ENCODE measurements at places on chromosomes 5 and 9.

- no peak for DNase-seq
Measured at GRCh38 chr5:155308289-155308688, 294.7 kb downstream of the KIF4B start.

GRCh38 chr5:29896646-29897045 lies 1296.8 kb upstream of the CDH6 start:
- DNase-seq = no peak

- DNase-seq = no peak
Measured at GRCh38 chr5:102782217-102782872, 27.2 kb downstream of the PAM start.

- DNase-seq = no peak
Measured at GRCh38 chr9:5549658-5550650, 39.6 kb downstream of the PDCD1LG2 start.

DNA sequence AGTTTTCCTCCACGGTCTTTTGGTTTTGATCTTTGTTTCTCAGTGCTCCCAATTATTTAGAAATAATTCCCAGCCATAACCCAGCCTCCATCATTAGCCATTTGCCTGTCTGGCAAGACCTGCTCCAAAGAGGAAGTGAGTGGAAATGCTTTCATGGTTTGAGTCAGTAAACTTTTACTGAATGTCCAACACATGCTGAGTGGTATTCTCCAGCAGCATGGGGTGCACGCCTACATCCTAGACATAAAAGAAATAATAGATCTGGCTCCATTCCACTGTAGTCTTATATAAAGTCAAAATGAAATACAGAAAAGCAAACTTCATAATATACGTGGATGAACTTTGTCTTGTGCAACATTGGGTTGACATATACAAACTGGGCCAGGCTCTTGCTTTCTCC lies 757.2 kb downstream of the TLE1 start:
- no peak for DNase-seq

DNA sequence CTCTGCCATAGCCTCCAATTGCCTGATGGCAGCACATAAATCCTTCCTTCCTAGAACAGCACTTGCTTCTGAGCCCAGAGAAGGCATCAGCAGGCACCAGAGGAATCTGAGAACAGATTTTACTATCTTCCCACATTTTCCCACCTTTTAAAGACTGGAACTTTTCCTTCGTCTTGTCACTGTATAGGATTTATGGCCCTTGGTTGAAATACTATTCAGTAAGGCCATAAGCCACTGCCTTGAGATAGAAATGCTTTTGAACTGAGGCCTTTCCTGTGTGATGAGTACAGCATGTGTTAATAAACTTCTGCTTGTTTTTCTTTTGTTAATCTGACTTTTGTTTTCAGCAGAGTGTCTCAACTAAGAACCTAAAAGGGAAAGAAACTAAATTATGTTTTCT lies 84.3 kb downstream of the MRPS27 start:
- no peak for DNase-seq

GRCh38 chr5:103541569-103541968 lies 21.0 kb downstream of the NUDT12 start:
- DNase-seq = no peak

Measured in CD4-positive, alpha-beta T cell treated with Interleukin-4 for 1 hour (primary cell).